ENCODE measurements at places on chromosomes 6 and 20.
A peak's percentile ranks its signal among the peaks of the same experiment; 100 is the strongest.

DNA sequence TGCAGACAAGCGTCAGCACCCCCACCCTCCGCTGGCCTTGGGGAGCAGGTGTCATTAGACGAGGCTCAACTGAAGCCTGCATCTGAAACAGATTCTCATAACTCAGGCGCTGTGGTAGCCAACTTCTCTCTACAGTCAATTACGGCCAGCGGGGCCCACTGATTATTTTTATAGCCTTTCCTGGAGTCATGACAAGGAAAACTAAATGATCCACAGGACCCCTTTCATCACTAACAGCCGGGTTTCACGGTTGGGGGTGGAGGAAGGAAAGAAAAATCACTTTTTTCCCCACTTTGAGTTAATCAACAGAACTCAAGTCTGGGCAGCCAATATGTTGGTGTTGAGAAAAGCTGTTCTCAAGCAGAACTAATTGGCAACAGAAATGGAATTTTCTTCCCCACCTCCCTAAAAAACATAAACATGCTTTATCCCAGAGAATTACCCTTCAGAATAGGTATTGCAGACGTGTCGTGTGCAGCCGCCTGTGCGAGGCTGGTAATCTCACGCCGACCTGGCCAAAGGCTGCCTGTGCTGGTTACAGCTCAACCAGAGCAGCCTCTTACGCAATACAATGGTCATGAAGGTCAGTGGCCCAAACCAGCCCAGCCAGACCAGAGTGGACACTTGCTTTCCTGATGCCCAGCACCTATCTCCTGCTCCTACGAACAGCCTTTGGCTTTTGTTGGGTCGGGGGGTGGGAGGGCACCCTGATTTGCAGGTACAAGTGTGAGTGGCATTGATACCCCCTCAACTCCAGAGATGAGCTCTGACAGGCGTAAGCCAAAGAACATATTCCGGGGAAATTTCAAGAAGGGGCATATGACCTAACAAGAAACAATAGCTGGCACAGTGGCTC, 11.0 kb downstream of the RIPOR3 start:
- DNase-seq = no peak

DNA sequence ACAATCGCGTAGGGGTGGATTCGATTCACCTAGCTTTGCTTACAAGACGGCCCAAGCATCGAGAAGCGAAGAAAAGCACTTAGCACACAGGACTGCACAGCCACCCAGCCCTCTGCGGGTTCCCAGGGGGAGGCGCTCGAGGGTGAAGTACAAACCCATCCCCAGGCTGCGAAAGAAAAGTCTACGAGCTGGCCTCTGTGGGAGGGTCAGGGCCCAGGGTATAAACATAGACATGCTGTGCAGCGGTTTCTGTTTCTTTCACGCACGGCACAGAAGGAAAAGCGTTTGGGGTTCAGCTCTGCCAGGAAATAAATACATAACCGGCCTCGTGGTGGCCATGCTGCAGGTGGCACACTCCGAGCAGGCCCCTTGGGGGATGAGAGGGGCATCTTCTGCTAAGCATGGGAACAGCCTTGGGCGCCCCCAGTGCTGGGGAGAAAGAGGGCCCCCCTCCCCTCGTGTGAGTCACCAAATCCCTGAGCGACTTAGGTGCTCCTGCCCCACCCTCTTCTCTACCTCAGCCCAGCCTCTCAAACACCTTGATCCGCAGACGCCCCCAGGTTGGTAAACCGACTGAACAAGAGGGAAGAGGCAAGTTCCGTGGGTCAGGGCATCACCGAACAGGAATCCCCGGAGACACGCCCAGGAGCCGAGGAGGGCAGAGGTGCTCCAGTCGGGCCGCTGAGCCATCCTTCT, 91.6 kb upstream of the RIPOR2 start:
- no peak for DNase-seq

DNA sequence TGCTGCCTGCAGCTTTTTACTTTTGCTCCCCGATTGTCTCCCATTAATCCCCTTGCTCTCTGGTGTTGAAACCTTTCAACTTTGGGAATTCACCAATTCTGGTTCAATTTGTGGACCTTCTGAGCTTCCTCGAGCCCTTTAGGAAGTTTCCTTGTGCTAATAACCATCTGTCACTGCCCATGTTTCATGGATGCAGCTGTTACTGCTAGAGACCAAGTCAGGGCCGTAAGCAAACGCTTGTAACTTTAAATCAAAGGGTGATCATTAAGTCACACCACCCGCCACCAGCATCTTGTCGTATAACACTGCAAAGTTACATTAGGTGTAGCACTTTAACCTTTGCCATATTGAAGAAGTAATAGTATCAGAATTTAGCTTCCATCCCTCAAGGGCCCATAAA, 268.3 kb upstream of the SASH1 start:
- DNase-seq = no peak

GRCh38 chr6:138948004-138948403, 40.0 kb downstream of the REPS1 start:
- DNase-seq = no peak

DNA sequence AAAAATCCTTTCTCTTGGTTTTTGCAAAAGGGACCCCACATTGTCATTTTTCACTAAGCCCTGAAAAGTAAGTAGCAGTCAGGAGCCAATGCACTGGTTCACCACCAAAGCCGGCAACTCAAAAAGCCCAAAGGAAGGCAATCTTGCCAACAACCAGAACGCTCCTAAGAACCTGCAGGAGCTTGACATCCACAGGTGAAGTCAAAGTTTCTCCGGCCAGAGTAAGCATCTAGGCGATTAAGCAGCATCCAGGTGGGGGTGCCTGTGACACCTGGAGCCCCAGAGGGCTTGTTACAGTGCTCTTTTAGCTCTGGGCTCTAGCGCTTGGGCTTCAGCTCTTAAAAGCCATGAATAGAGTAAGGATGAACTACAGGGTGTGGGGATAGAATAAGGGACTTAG, 36.1 kb downstream of the SLC35D3 start:
- DNase-seq = no peak

- no peak for DNase-seq
These were observed 5.0 kb upstream of the MYT1 start for GRCh38 chr20:64159286-64159680.

- no peak for DNase-seq
These were observed 508.0 kb downstream of the TBC1D32 start for GRCh38 chr6:120826253-120826652.

- no peak for DNase-seq
These were observed 76.4 kb upstream of the RNF24 start for GRCh38 chr20:4091490-4092479.

- DNase-seq = no peak
These were observed 1.9 kb downstream of the GCNT2 start for GRCh38 chr6:10522929-10523573.

- no peak for DNase-seq
These were observed 13.3 kb downstream of the GPR6 start for GRCh38 chr6:109991201-109992101.

GRCh38 chr6:147615659-147616456, 107.4 kb downstream of the SAMD5 start:
- no peak for DNase-seq

DNA sequence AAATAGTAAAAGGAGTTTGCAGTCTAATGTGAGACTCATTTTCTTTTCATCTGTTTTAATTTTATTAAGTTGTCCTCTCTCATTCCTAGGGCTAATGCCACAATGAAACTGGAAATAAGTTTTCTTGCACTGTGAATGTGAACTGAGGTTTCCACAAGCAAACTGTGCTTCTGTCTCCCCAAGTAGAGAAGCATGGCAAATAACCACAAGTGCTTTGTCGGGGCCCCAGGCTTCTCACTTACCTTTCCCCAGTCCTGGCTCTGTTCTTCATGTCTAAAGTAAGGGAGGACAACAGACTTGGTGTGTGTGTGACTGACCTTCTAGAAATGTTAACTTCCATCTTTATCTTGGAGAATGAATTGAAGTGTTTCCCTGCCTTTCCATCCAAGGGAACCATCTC, 80.8 kb downstream of the CBFA2T2 start:
- DNase-seq = no peak

DNA sequence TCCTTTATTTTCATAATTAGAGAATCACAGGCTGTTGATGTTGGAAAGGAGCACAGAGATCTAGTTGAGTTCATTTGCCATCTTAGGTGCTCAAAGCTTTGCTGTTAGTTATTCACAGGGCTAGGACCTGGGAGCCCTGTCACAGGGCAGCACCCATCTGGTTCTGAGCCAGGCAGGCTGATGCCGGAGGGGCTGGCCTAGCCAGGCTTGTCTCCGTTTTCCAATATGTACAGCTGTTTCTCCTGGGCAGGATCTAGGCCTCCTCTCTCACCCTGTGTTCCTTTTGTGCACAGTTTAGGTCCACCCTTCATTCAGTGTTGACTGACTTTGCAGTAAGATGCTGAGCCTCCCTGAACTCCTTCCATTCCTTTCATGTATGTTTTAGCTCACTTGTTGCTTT, 33.4 kb downstream of the LRRC1 start:
- DNase-seq = no peak

DNA sequence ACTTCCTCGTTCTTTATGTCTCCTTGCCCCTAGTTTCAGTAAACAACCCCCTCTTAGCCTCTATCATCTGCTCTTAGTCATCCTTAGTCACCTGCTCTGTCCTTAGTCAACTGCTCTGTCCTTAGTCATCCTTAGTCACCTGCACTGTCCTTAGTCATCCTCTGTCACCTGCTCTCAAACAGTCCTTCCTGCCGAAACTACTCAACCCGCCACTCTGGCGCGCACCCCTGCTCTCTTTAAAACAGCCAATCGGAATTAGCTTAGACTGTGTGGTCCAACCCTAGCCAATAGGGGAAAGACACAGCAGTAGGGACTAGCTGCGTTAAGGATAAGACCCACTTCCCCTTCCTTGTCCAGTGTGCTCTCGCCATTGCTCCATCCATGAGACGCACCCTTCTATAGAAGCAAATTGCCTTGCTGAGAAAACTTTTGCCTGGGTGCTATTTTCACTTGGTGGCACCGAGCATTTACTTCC, 73.9 kb downstream of the BACH2 start:
- peak; percentile 15 for DNase-seq

DNA sequence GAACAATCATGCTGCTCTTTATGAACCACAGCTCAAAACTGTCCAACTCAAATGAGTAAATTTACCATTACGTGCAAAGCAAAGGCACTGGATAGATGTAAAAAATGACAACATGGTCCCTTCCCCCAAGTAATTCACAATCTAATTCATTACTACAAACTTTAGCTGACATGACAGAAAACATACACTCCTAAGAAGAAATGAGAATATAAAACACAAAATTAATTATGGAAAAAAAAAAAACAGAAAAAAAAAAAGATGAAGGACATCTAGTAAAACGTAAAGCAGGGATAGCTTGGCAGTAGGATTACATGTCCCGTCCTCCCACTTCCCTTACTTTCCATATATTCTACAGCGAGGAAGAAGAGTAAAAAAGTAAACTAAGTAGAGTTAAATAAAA, 5.7 kb downstream of the TUBE1 start:
- no peak for DNase-seq

DNA sequence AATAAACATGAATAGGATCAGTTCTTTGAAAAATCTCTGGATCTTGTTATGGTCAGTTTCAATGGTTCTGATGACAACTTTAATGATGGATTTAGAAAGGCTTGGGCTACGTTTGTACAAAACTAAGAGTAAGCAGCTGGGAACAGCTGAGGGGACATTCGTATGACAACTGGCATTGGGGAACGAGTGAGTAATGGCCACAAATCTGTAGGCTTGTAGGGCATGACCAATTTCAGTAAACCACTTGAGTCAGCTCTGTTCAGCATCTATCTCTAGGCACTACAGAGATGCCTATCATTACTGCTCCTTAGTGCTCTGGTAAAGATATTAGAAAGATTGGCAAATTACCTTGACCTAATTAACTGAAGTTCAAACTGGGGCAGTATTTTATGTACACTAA, 1375.6 kb downstream of the EPHA7 start:
- DNase-seq = no peak

- DNase-seq = no peak
These were observed 48.7 kb downstream of the FILIP1 start for GRCh38 chr6:75444899-75445298.

DNA sequence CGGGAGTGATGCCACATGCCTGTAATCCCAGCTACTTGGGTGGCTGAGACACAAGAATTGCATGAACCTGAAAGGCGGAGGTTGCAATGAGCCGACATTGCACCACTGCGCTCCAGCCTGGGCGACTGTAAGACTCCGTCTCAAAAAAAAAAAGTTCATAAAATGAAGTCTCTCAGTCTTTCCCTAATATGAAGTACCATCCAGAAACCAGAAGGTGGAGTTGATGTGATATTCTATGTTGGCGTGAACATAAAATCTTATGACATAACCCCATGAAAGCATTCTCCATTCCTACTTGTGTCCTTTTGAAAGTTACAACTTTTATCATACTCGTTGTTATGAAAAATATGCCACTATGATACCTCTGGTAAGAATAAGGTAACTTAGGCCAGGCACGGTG, 5.7 kb downstream of the SOD2 start:
- DNase-seq = no peak

GRCh38 chr6:158441716-158442215, 118.1 kb upstream of the TMEM181 start:
- no peak for DNase-seq

DNA sequence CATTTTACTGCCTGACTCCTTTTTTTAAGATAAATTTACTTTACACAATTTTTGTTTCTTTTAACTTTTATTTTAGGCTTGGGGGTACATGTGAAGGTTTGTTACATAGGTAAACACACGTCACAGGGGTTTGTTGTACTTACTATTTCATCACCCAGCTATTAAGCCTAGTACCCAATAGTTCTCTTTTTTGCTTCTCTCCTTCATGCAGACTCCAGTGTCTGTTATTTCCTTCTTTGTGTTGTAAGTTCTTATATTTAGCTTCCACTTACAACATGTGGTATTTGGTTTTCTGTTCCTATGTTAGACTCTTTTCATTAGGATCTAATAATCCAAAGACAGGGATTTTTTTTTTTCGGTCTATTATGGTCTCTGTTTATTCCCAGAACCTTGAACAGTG, 83.5 kb upstream of the CCN6 start:
- no peak for DNase-seq

DNA sequence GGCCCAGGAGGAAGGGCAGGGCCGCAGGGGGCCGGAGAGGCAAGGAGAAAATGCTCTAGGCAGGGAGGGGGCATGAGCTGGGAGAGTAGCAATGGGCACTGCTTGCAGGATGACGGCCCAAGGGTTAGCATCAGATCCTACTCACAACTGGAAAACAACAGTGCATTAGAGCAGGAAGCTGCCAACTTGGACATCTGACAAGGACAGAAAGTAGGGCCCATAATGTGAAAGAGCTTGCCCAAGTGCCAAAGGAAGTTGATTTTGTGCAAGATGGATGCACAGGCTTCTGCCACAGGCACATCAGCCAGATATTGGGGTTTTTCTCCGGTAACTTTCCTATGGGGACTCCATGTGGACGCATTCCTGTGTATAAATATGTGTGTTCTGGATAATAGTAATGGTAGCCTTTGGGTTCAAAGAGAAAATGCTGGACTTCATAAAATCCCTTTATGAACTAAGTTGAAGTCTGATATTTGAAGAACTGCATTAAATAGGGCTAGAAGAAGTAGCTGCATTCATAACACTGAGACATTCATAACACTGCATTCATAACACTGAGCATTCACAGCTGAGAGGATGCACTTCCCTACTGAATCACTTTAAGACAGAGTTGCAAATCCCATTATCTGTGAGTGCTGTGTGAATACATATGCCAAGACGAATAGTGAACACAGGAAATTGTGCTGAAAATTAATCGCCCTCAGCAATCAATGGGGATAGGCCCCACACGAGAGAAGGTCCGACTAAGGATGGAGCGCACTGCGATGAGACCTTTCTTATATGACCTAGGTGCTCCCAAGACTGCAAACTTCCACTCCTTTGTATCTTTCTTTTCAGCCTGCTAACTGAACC, 235.6 kb upstream of the PRDM1 start:
- DNase-seq = no peak

GRCh38 chr6:169236988-169237387, 16.7 kb downstream of the THBS2 start:
- DNase-seq = no peak

All from HFF-Myc (cell line).